ENCODE measurements at places on chromosomes 7 and 10.

DNA sequence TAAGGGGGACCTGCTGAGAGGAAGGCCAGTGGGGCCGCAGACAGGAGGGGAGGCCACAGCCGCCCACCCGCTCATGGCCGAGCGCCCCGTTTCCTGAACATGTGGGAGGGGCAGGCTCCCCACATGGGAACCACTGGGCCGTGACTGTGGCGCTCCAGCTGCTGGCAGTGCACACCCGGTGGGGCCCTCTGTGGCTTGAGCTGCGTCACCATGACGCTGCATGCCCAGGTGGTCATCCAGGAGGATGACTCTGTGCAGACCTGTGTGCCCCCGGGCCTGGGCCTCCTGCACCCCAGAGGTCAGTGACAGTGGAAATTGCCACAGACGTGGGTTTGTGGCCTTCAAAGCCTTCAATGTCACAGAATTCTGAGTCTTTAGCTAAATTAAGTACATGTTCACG, 85.1 kb downstream of the MGMT start:
- H3K4me1 ChIP-seq: peaks cover 7% of the 10 kb centered on the region
- H3K36me3 ChIP-seq: peaks cover 37% of the 10 kb centered on the region
- H3K27ac ChIP-seq: no peak overlapping the region
- peak; percentile 20 for DNase-seq

DNA sequence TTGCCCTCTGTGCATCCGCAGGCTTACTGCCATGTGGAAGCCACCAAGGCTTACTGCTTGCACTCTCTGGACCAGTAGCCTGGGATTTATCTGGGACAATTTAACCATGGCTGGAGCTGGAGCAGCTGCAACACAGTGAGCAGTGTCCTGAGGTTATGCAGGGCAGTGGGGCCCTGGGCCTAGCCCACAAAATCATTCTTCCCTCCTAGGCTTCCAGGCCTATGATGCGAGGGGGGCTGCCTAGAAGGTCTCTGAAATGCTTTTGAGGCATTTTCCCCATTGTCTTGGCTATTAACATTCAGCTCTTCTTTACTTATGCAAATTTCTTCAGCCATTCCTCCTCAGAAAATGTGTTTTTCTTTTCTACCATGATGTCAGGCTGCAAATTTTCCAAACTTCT, 313.6 kb upstream of the CDC14C start:
- no peaks in the 10 kb centered on the region for H3K4me1 ChIP-seq
- no peak for DNase-seq
- no peak overlapping the region for H3K27ac ChIP-seq
- H3K27me3 ChIP-seq: no peaks in the 10 kb centered on the region
- H3K4me3 ChIP-seq: no peak overlapping the region

- peaks cover 37% of the 10 kb centered on the region for H3K27me3 ChIP-seq
- H3K4me3 ChIP-seq: no peak overlapping the region
- H3K27ac ChIP-seq: no peak overlapping the region
- peaks cover 1% of the 10 kb centered on the region for H3K4me1 ChIP-seq
- H3K36me3 ChIP-seq: no peaks in the 10 kb centered on the region
- no peak for DNase-seq
Observed at GRCh38 chr10:132100091-132100481, 34.3 kb downstream of the JAKMIP3 start.

- H3K27me3 ChIP-seq: no peaks in the 10 kb centered on the region
- H3K4me3 ChIP-seq: no peak overlapping the region
- no peaks in the 10 kb centered on the region for H3K4me1 ChIP-seq
Observed at GRCh38 chr7:68311958-68312357, 1286.3 kb upstream of the AUTS2 start.

- DNase-seq: no peak
- no peak overlapping the region for H3K27ac ChIP-seq
- H3K36me3 ChIP-seq: peaks cover 37% of the 10 kb centered on the region
Observed at GRCh38 chr10:74417397-74417796, 266.4 kb downstream of the ADK start.

DNA sequence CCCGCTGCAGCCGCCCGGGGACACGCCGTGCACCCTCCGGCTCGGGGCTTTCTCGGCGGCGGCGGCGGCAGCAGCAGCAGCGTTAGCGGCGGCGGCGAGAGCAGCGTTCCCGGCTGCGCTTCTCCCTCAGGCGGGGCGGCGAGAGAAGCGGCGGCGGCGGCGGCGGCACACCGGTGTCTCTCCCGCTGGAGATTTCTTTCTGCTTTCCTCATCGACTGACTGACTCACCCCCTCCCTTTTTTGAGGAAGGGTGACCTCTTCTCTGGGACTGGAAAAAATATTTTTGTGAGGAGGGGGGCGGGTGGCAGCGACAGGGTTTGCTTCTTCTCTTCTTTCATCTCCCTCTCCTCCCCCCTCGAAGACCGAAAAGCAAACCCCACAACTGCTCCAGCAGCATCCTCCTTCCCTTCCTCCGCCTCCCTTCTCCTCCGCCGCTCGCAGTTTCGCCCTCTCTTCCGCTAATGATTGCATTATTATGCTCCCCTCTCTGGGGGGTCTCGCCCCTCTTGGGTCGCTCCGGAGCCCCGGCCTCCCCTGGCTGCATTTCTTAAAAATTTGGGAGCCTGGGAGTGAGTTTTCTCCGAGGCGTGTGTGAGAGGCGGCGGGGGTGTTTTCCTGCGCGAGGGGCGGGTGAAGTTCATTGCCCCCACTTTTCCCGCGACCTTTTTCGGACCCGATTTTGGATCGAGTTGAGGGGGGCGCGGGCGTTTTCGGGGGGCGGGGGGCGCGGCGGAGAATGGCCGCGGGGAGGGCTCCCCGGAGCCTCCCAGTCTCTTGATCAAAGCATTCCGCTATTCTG, 411 bp downstream of the AUTS2 start:
- H3K4me1 ChIP-seq: peaks cover 10% of the 10 kb centered on the region
- H3K27ac ChIP-seq: peak overlapping the region; percentile 90
- DNase-seq: peak; percentile 6
- peak overlapping the region; percentile 89 for H3K4me3 ChIP-seq
- no peaks in the 10 kb centered on the region for H3K27me3 ChIP-seq

DNA sequence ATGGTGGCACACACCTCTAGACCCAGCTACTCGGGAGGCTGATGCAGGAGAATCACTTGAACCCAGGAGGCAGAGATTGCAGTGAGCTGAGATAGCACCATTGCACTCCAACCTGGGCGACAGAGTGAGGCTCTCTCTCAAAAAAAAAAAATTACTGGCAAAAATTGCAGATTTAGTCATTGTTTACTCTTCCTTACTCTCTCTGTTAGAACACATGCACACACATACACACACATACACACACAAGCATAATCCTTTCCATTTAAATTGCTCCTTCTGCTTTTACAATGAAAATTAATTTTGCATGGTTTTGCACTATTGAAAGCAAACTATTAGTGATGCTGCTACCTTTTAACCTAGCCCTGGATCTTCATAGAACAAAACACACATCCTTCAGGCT, 15.4 kb upstream of the UCN3 start:
- H3K4me3 ChIP-seq: no peak overlapping the region
- DNase-seq: no peak
- no peak overlapping the region for H3K27ac ChIP-seq
- peaks cover 7% of the 10 kb centered on the region for H3K27me3 ChIP-seq

- DNase-seq: no peak
- H3K27ac ChIP-seq: no peak overlapping the region
- H3K4me3 ChIP-seq: no peak overlapping the region
Observed at GRCh38 chr7:99607548-99607947, 9.2 kb upstream of the ZSCAN25 start.

DNA sequence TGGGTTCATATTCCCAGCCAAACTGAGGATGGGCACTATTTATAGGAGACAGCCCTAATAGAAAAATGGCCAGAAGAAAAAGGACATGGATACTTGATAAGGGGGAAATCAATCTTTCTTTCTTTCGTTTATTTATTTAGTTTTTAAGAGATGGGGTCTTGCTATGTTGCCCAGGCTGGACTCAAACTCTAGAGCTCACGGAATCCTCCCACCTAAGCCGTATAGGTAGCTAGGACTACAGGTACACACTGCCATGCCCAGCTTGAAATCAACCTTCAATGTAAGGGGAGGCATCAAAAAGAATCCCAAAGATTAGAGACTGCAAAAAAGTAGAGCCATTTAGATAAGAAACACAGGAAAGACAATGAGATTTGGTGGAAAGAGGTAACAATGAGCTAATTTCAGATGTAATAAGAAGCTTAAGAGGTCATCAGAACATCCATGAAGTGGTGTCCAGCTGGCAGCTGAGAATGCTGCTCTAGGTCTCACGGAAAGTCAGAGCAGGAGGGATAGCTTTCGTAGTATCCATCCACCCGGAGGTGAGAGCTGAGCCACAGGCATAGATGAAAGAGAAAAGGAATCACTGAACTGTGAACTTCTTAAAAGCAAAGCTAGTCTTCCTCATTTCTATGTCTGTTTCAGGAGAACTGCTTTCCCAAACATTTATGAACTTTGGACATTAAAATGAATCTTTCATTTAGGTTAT, 10.5 kb upstream of the ABLIM1 start:
- H3K4me3 ChIP-seq: no peak overlapping the region
- no peak overlapping the region for H3K27ac ChIP-seq
- H3K36me3 ChIP-seq: no peaks in the 10 kb centered on the region
- no peaks in the 10 kb centered on the region for H3K27me3 ChIP-seq

- no peak overlapping the region for H3K27ac ChIP-seq
- H3K27me3 ChIP-seq: peaks cover 56% of the 10 kb centered on the region
- H3K4me3 ChIP-seq: no peak overlapping the region
- no peaks in the 10 kb centered on the region for H3K4me1 ChIP-seq
Observed at GRCh38 chr7:26001662-26002244, 150.2 kb upstream of the NFE2L3 start.

DNA sequence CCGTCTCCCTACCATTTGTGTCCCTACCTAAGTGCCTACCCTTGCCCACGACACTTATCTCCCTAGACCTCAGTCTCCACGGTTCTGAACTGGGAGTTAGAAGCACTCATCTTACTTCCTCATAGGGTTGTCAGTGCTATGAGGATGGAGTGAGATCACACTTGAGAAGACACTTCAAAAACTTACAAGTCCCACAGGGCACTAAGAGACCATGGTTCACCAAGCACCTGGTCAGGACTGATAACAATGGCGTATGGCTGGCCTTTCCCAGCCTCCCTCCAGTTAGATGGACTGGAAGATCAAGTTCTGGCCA, 43.2 kb downstream of the KCNMA1 start:
- H3K4me3 ChIP-seq: no peak overlapping the region
- no peak for DNase-seq
- H3K27me3 ChIP-seq: no peaks in the 10 kb centered on the region
- H3K4me1 ChIP-seq: peaks cover 3% of the 10 kb centered on the region
- no peak overlapping the region for H3K27ac ChIP-seq

DNA sequence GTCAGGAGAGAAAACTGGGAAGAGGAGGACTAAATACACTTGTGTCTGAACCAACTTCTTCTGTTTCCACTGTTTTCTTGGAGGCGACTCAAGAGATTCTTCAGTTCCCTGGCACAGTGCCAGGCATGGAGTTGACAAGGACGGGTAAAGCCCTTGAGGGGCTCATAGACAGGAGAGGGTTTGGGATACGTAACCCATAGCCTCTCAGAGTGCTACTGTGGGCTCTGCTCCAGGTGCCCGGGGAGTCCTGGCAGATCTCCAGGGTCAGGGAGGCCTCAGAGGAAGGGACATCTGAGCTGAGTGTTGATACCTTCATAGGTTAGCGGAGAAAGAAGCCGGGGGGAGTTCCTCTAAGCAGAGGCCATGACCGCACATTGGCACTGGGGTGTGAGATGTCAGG, 42.0 kb downstream of the GALNT17 start:
- no peaks in the 10 kb centered on the region for H3K27me3 ChIP-seq
- no peaks in the 10 kb centered on the region for H3K4me1 ChIP-seq
- H3K27ac ChIP-seq: no peak overlapping the region
- H3K4me3 ChIP-seq: no peak overlapping the region
- no peaks in the 10 kb centered on the region for H3K36me3 ChIP-seq
- no peak for DNase-seq

DNA sequence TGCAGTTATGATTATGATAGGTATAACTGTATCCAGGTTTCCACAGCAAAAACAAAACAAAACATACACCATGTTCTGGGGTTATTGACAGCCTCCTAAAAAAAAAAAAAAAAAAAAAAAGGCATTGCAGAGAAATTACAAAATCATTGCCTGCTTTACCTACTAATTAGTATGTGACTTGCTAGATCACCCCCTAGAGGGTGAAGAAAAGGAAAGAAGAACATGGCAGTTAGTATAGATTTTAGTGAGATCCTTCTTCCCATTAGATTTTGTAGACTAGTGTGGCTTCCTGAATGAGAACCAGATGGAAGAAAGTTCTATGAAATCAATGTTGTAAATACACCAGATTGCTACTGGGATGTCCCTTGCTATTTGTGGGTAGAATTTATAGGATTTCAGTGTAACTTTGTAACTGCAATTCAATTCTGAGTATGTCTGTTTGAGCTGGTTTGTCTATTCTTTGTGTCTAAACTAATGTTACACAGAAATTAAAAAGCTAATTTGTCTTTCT, 24.0 kb upstream of the AGBL3 start:
- H3K36me3 ChIP-seq: no peaks in the 10 kb centered on the region
- H3K4me1 ChIP-seq: no peaks in the 10 kb centered on the region
- no peak overlapping the region for H3K27ac ChIP-seq
- no peak for DNase-seq
- no peak overlapping the region for H3K4me3 ChIP-seq

DNA sequence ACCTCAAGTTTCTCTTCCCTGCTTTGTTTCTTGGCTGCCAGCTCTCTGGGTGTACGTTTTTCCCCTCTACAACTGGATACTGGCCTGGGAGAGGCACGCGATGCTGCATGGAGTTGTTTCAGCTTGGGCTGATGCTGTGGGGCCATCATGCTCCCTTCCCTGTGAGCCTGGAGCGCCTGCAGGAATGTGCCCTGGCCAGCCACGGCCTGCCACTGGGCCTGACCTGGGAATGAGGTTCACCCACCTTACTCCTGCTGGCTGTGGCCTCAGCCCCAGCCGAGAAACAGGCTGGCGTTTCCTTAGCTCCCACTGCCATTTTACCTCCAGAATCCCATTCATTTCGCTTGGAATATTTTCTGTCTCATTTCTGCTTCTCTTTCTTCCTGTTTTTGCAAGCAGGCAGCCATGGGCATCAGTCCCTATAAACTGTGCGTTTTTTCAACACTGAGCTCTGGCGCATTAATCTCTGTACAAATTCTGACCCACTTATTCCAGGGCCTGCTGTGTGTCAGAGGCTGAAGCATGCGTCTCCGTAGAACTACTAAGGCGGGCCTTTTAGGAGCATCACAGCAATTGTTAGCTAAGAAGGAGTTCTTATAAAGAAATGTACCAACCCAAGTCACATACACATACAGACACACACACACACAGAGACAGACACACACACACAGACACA, 57.9 kb downstream of the GATA3 start:
- H3K27ac ChIP-seq: no peak overlapping the region
- DNase-seq: no peak
- H3K4me3 ChIP-seq: no peak overlapping the region
- no peaks in the 10 kb centered on the region for H3K27me3 ChIP-seq

- H3K4me1 ChIP-seq: no peaks in the 10 kb centered on the region
- H3K36me3 ChIP-seq: no peaks in the 10 kb centered on the region
- DNase-seq: no peak
- H3K4me3 ChIP-seq: no peak overlapping the region
- H3K27ac ChIP-seq: no peak overlapping the region
Observed at GRCh38 chr10:77084431-77085144, 553.0 kb downstream of the KCNMA1 start.

GRCh38 chr7:129557686-129558481, 53.6 kb upstream of the NRF1 start:
- H3K4me3 ChIP-seq: no peak overlapping the region
- H3K36me3 ChIP-seq: no peaks in the 10 kb centered on the region
- H3K4me1 ChIP-seq: peaks cover 5% of the 10 kb centered on the region
- H3K27me3 ChIP-seq: peaks cover 30% of the 10 kb centered on the region
- no peak for DNase-seq

- DNase-seq: no peak
- no peak overlapping the region for H3K27ac ChIP-seq
- no peaks in the 10 kb centered on the region for H3K4me1 ChIP-seq
- no peak overlapping the region for H3K4me3 ChIP-seq
- H3K27me3 ChIP-seq: peaks cover 11% of the 10 kb centered on the region
- peaks cover 1% of the 10 kb centered on the region for H3K36me3 ChIP-seq
Observed at GRCh38 chr10:70906953-70907636, 18.7 kb upstream of the PCBD1 start.
